ENCODE measurements at places on chromosomes 2 and 18.

DNA sequence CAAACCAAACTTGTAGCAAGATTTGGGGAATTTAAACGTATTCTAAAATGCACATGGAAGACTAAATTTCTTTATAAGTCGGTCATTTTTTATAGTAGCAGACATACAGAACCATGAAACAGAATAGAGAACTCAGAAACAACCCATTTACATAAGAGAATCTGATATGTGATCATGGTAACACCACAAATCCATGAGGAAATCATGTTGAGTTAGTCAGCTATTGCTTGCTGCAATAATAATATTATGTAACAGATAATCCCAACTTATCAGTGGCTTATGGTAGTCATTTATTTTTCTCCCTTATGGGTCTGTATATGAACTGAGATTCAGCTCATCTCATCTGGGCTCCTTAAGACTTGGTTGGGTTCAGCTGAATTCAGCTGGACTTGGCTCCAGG is 103.4 kb upstream of the SERTAD2 start:
- no peak for DNase-seq

- peak; percentile 76 for DNase-seq
Observed at GRCh38 chr2:75277111-75277510, 77.8 kb upstream of the TACR1 start.

DNA sequence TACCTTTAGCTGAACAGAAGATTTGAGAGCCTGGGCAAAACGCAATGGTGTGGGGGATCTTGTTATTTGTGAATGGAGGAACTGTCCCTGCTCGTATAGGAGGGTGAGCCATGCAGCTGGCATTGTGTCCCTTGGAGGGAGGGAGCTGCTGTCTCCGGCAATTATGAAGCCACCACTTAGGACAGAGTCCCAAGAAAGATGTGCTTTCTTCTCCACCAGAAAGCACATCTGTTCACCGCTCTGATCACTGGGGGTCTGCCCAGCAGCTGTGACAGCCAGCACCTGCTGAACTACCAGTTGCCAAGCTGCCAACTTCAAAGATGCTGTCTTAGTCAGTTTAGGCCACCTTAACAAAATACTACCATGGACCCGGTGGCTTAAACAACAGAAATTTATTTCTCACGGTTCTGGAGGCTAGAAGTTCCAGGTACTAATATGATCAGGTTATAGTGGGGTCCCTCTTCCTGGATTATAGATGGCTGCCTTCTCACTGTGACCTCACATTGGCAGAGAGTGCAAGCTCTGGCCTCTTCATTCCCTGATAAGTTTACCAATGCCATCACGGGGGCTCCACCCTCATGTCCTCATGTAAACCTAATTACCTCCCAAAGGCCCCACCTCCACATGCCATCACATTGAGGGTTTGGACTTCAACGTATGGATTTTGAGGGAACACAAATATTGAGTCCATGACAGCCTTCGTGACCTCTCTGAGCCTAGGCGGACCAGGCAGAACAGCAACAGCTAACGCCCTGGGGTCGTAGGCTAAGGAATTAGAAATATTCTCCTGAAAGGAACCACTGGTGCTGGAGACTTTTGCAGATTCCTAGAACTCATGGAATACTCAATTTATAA is 148.3 kb downstream of the RHBDD1 start:
- no peak for DNase-seq

GRCh38 chr2:48015421-48015820 is 109.1 kb upstream of the FBXO11 start:
- peak; percentile 24 for DNase-seq

- no peak for DNase-seq
Observed at GRCh38 chr2:47250586-47251403, 95.7 kb upstream of the STPG4 start.

- no peak for DNase-seq
Observed at GRCh38 chr2:194289712-194290346, 1367.2 kb upstream of the SLC39A10 start.

DNA sequence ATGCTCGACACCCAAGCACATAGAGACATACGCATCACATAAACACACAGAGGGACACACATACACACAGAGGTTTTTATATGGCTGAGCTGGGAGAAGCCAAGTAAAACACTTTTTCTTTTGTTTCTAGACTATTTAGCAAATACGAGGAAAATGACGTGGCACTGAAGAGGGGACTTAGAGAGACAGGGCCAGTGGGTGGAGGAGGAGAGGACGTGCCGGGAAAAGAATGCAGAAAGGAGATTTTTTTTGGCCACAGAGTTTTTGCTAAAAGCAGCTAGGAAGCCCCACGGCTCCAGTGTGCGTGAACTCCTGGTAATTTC is 168.5 kb upstream of the KLF7 start:
- DNase-seq, result no peak

DNA sequence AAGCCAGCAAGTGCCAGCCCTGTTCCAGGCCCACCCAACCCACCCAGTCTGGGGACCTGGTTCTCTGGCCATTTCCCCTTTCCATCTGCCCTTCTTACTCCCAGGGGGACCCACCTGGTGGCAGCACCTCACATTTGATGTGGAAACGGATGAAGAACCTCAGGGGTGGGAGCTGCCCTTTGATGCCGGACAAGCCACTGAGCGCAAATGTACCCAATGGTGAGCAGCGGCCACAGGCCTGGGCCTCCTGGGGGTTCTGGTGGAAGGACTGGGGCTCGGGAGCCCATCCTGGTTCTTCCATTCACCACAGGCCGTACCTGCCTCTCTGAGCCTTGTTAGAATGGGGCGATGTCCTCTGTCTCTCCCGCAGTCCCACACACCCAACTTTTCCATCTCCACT is 84.7 kb downstream of the EPAS1 start:
- no peak for DNase-seq

DNA sequence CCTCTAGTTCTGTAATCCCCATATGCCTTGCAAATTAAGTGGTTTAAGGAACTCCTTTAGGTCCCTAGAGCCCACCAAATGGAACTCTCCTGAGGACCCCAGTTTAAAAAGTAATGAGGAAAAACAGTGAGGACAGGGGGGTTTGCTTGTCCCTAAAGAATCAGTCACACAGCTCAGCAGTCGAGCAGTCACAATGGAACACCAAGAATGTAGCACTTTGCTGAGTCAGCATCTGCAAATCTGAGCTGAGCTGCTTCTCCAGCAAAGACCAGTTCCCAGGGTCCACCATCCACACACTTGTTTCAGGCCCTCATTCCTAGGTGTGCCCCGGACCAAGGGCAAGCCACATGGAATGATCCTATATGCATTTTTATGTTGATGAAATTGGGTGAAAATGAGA is 46.2 kb upstream of the NEDD4L start:
- no peak for DNase-seq

DNA sequence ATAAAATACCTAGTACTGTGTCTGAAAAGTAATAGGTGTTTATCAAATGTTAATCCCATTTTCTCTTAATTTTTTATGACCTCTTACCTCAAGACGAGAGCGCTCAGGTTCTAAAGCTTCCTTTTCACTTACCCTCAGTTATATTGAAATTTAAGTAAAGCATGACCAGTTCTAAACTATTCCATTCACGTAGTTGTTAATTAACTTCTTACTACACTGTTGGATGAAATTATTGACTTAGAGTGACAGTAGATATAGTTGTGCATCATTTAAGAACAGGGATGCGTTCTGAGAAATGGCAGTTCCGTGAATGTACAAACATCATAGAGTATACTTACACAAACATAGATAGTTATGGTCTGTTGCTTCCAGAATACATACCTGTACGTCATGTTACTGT is 20.1 kb upstream of the HTR2B start:
- no peak for DNase-seq

DNA sequence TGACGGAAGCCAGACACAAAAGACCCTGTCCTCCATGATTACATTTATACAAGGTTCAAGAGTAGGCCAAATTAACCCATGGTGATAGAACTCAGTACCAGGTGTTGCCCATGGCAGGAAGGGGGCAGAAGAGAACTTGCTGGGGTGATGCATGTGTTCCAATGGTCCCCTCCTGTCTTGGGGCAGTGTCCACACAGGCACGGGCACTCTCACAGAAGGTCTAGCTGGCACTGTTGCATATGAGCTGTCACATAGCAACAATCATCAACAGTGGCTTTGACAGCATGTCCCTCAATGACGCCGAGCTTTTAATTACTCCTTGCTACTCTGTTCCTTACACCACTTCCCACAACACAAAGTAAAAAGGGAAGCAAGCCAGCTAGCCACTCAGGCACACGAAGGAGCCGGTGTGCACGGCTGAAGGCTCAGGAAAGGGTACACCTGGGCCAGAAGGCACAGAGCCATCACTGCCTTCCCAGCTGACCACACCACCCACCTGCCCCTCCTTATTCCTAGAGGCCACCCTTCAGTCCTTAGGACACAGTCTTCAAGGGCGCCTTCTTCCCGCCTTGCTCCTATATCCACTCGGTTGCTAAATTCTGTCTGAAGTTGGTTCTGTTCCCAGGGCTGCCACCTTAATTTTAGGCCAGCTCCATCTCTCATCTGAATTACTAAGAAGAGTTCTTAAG is 28.9 kb downstream of the RPL31 start:
- DNase-seq, result no peak

- DNase-seq, result no peak
Observed at GRCh38 chr18:46190667-46191066, 86.5 kb downstream of the HAUS1 start.

DNA sequence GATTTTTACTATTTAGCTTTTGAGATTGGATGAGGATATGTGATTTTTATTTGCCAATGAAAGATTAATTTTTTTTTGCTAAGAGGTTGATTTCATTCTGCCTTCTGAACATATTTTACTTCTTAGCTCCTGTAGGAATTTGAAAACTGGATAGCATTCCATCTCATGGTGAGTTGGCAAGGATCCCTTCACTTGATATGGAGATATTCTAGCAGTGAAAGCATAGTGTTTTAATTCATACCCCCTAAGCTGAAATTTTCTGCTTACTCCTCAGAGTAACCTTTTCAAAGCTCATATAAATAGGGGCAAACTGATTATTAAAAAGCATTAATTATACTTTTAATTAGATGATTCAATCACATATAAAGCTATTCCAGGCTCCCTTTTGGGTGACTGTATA is 61.0 kb upstream of the KCNJ3 start:
- peak; percentile 4 for DNase-seq

- no peak for DNase-seq
Observed at GRCh38 chr2:233259730-233260129, 8.3 kb downstream of the ATG16L1 start.

DNA sequence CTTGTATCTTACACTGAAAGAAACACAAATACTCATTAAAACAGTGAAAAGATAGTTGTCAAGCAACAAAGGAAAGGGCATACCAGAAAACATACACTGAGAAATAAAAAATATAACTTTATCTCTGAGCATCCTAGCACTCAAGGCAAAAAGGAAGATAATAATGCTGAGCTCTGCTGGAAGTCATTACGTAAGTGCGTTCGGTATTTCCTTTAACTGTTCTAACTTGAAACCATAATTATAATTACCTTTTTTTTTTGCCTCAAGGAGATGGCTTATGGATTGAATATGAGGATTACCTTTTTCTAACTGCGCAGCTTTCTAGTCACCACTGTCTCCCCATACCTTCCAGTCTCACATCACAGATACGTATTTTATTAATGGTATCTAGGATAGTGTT is 308.1 kb downstream of the GBX2 start:
- DNase-seq, result peak; percentile 53

DNA sequence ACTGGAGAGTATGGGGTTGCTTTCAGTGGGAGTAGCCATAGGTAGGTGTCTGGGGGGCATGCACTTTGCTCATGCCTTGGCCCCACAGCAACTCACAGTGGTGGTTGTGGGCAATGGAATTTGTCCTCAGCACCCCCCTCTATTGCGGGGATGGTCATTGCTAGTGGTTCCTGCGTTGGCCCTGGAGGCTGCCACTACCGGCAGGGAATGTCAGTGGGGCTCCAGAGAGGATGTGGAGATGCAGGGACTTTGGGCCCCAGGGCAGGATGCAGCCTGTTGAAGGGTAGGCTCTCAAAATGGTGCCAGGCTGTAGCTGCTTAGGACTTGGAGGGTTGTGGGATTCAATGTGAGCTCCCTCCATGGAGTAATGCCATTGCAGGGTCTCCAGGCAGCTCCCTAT is 125.0 kb downstream of the XRCC5 start:
- DNase-seq, result no peak

- no peak for DNase-seq
Observed at GRCh38 chr2:85712849-85713612, 18.9 kb downstream of the GNLY start.

DNA sequence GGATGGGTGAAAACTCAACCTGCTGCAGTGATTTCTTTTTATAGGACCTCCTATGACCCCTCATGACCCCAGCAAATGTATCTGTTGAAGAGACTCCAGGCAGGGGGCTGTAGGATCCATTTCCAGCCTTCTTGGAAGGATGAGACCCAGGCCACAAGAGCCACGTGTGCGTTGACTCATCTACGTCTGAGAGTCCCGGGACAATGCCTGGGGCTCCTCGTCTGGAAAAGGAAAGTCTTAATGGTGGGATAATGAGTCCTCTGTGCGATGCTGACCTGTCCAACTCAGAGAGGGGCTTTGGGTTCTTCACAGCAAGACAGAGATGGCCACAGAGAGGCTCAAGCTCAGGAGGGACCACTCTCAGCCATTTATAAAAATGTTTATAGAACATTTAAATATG is 80.8 kb downstream of the SMIM21 start:
- DNase-seq, result no peak

- no peak for DNase-seq
Observed at GRCh38 chr2:84450288-84451227, 8.5 kb downstream of the SUCLG1 start.

GRCh38 chr18:46035696-46036680 is 36.1 kb downstream of the PSTPIP2 start:
- peak; percentile 71 for DNase-seq

DNA sequence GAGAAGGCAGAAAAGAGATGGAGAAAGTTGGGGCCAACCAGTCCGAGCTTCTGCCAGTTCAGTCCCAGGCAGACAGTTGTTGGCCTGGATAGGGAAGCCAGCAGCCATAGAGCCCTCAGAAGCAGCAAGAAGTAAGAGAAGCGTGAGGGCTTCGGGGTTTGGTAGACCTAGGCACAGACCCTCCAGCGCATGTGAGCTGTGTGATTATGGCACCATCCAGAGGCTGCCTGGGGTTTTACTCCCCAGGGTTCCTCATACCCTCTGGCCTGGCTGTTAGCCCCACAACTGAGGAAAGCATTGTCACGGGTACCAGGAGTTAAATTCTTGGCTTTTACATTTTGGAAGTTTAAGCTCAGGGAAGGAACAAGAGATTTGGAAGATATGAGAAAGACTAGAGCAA is 93.7 kb upstream of the RAB6C start:
- DNase-seq, result no peak

DNA sequence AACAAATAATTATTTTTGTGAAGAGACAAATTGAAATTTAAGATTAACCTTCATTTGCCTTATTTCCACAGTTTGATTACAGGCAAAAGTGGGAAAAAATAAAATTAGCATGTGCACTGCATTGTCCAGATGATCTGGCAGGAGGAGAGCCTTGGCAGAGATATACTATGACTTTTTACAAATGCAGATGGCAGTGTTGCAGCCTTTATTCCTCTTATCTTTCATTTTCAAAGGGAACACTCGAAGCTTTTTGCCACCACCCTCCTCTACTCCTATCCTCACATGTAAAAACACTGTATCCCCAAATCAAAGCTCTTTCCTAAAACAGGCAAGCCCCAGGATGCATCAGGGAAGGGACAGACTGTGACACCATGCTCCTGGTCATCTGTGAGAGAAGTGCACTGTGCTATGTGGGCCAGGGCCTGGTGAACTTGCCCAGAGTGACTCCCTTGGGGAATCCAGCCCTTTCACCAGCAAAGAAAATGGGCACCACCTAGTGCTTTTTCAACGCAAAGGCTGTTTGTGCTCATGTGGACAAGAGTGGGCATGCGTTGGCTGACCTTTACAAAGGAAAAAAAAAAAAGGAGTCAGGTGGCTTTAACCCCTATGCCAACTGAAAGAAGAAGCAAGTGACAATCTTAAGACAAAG is 74.7 kb upstream of the ETAA1 start:
- peak; percentile 47 for DNase-seq

- no peak for DNase-seq
Observed at GRCh38 chr2:187934236-187934635, 357.4 kb upstream of the GULP1 start.
